Activated CD4-positive, alpha-beta T cell treated with anti-CD3 and anti-CD28 coated beads, Interleukin-10, Interleukin-2, amounts not matched to agents 100 ng/mL and 50 ng/mL, durations not matched to agents 16 hours and 8 hours (primary cell): ENCODE measurements at places on chromosomes 6 and 20.

DNA sequence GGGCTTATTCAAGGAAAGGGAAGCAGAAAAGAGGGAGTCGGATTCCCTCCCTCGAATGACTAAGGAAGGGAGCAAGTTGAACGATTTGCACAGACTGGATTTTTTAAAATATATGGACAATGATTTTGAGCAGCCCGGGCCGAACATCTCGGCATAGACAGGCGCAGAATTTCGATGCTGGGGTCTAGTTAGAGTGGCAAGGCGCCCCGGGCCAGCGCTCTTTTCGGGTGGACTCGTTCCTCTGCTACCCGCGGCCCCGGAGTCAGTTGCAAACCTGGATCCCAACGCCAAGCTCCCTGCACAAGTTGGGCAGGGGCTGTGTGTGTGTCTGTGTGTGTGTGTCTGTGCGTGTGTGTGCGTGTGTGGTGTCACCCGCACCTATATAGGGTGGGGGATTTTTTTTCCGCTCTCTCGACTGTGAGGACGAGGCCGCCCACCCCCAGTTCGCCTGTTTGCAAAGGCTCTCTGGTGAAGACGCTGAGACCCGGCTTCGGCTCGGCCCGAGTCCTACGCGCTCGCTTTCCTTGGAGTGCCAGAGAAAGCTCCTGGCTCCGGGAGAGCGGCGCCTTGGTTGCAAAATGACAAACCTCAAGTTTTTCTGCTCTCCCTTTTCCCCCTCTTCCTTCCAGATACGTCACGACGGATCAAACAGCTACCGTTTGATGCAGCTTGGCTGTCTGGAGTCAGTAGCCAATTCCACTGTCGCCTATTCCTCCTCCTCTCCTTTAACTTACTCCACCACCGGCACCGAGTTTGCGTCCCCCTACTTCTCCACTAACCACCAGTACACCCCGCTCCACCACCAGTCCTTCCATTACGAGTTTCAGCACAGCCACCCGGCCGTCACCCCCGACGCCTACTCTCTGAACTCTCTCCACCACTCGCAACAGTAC lies 1.4 kb downstream of the TFAP2D start:
- DNase-seq, result no peak

DNA sequence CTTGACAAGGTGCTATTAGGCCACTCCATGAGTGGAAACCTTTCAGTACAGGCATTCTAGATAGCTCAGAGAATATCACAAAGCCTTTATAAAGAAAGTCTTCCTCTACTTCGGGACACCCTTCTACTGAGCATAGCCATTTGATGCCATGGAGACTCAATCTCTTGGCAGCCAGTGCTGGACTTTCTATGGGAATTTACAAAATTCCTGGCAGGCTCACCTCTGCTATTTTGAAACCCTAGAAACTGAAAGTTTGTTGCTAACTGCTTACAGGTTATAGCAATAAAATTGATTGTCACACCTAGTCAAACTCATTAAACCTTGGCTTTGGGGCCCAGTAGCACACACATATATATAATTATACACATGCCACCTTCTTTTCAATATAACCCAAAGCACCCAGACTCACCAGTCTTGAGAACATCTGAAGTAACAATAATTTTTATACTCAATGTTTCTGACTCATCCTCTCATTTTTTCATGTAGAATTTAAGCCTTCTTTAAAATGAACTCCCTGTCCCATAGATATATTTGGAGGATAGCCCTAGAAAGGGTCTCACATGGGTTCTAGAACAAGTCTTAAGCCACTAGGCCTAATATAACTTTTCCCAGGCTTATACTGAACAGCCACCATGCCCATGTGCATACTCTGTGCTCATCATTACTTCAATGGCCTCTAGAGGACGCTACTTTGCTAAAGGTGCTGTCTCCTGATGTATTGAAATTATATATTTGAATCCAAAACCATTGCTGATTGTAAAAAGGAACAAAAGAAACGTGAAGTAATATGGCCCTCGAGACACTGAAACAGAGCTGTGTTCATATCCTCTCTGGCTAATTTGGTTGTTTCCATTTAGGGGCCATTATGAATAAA lies 368.1 kb upstream of the MARCKS start:
- no peak for DNase-seq

- DNase-seq, result no peak
Observed at GRCh38 chr6:37600312-37600916, 97.3 kb downstream of the MDGA1 start.

- DNase-seq, result no peak
Observed at GRCh38 chr6:104087765-104088164, 772.0 kb downstream of the HACE1 start.

DNA sequence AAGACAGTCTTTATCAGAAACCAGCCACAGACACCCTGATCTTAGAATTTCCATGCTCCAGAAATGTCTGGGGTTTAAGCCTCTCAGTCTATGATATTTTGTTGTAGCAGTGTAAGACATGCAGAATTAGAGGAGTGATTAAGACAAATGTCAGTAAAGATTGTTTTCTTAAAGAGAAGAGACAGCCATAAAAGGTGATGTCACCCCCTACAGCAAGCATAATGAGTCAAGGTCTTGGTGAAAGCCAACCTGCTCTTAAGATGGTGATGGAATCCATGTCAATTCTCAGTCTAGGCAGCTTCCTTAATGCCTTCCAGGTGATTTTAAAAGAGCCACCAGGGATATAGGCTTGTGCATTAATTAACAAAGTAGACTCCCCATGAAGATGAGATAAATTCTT lies 849.9 kb upstream of the EPHA7 start:
- no peak for DNase-seq

- no peak for DNase-seq
Observed at GRCh38 chr20:23686046-23686750, 2.6 kb downstream of the CST4 start.

DNA sequence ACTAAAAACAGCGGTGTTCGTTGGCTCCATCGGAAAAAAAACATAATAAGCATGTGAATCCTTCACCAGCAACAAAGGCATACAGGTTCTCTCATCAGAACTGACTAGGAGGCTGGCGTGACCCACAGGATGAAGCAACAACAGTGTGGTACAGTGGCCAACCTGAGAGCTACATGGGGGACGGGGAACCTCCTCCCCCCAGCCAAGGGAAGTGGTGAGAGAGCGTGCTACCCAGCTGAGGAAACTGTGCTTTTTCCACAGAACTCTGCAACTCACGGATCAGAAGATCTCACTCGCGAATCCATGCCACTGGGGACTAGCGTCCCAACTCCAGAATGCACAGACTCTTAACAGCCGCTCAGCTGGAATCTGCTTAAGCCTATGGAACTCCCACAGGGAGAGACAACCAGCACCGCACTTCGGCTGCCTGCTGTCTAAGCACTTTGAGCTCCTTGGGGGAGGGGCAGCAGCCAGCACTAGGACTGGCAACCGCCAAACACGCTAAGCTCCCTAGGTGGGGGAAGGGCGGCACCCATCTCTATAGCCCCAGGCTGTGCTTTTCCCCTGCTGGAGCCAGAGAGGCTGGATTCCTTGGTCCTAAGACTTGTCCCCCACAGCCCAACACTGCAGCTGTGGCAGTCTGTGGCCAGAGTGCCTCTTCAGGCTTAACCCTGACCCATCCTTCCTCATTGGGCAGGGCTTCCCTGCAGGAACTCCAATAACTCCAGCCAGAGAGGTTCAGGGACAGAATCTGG lies 538.3 kb upstream of the BTBD3 start:
- no peak for DNase-seq

- DNase-seq, result no peak
Observed at GRCh38 chr6:134182528-134182927, 130.1 kb upstream of the SLC2A12 start.

DNA sequence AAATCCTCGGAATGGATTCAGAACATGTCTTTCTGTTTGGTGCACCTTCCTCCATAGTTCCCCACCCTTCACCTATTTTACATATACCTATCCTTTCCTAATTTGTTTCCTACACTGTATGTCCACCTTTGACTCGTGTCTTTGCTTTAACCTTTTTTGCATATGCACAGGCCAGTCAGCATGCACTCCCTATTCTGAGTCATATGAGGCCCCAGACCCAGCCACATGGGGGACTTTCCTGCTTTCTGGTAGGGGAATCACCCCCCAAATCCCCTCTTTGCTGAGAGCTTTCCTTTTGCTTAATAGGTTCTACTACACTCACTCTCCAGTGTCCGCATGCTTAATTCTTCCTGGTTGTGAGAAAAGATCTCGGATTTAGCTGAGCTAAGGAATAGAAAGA lies 393.8 kb upstream of the IMPG1 start:
- DNase-seq, result no peak

GRCh38 chr6:45718131-45718530 lies 297.5 kb downstream of the CLIC5 start:
- no peak for DNase-seq

GRCh38 chr6:138107078-138107751 lies at the start of gene PERP:
PERP (minus strand) TSS chr6:138107419; CDS start chr6:138107340, 79 bp downstream.
- peak; percentile 80 for DNase-seq
